ENCODE measurements at places on chromosomes 16 and 17.

GRCh38 chr16:48605518-48606110 lies 4.4 kb downstream of the N4BP1 start:
- DNase-seq: no peak

DNA sequence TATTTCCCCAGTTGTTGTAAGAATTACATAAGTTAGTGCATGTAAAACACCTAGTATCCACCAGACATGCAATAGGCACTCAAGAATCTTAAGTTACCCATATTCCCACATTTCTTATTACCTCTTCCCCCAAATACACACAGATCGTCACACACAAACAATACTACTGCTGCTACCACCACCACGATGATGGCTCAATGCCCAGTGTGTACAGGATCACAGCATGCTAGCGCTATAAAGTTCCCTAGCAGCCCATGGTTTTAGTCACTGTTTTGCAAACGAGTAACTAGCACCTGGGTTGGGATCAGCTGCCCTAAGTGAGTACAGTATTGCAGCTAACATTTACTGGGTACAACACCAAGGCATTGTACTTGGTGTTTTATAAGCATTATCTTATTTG lies 411.7 kb downstream of the UTP18 start:
- no peak for DNase-seq

GRCh38 chr16:56931271-56931891 lies 561 bp upstream of the HERPUD1 start:
- no peak for DNase-seq

GRCh38 chr17:27956601-27957445 lies 63.7 kb upstream of the LYRM9 start:
- no peak for DNase-seq

DNA sequence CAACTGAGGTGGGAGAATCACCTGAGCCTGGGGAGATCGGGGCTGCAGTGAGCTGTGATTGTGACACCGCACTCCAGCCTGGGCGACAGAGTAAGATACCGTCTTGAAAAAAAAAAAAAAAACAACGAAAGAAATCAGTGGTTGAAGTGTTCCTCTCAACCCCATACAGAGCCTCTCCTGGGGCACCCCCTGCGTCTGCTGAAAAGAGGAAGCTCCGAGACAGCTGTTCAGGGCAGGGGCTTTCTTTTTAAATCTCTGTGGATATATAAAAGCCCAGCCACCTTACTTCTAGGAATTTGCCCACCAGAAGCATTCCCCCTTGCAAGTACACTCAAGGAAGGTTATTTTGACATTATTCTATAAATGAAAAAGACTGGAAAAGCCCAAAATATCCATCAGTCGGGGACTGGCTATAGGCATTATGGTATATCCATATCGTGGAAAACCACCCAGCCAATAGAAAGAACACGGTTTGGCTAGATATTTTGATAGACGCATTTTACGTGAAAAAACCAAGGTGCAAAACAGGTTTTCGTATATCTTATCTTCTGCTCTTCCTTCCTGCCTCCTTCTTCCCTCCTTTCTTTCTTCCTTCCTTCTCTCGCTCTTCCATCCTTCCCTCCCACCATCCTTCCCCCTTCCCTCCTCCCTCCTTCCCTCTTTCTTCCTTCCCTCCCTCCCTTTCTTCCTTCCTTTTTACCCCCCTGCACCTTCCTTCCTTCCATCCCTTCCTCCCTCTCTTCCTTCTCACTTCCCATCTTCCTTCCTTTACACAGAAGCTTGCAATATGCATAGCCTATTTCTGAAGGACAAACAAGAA lies 9.2 kb upstream of the CCL22 start:
- no peak for DNase-seq

GRCh38 chr17:43359469-43360110 lies 39.2 kb upstream of the ARL4D start:
- DNase-seq: no peak

Data from ureter (tissue), 1 donor.